Stimulated activated CD8-positive, alpha-beta memory T cell treated with anti-CD3 and anti-CD28 coated beads, Interleukin-15, amount 100 ng/mL, for 1 hour (primary cell): ENCODE measurements at places on chromosomes 2 and 18.

- no peak for DNase-seq
Observed at GRCh38 chr2:105773568-105773967, 28.9 kb downstream of the NCK2 start.

DNA sequence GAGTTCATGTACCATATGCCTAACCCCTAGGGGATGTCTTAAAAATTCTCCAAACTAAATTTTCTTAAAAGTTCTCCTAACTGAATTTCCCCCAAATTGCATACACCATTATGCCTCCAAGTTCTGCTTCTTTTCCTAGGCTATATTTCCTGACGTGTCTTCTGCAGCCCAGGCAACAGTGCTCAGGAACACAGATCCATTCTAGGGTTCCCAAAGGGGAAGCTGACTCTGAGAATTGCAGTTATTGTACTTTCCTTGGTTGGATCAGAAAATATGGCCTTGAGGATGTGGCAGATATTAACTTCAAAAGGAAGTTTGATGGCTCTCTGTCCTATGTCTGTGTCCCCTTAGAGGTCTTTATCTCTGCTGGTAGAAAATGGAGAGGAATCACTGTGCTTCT is 124.3 kb downstream of the TMEM17 start:
- DNase-seq: no peak

DNA sequence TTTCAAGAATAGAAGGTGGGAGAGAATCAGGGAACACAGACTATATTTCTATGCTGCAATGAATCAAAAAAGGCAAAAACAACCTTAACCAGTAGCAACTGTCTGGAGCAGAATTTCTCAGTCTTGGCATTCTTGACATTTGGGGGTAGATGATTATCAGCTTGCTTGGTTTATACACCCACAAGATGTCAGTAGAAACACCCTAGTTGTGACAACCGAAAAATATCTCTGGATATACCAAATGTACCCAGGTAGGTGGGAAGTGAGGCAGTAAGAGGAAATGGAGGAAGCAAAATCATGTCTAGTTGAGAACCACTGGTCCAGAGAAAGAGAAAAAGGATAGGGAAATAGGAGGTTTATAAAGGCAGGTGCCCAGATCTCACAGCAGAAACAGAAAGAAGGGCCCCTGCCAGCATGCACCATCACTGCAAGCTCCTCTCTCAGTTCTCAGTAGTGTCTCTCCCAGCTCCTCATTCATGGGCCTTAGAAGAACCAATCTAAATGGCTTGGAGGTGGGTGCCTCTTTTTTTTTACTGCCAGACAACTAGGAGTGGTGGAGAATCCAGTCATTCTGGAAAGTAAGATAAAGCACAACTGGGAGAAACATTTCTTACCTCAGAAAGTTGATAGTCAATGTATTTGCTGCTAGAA is 50.4 kb downstream of the MBD2 start:
- DNase-seq: no peak

- no peak for DNase-seq
Observed at GRCh38 chr2:178076130-178076529, 3.6 kb upstream of the PDE11A start.

DNA sequence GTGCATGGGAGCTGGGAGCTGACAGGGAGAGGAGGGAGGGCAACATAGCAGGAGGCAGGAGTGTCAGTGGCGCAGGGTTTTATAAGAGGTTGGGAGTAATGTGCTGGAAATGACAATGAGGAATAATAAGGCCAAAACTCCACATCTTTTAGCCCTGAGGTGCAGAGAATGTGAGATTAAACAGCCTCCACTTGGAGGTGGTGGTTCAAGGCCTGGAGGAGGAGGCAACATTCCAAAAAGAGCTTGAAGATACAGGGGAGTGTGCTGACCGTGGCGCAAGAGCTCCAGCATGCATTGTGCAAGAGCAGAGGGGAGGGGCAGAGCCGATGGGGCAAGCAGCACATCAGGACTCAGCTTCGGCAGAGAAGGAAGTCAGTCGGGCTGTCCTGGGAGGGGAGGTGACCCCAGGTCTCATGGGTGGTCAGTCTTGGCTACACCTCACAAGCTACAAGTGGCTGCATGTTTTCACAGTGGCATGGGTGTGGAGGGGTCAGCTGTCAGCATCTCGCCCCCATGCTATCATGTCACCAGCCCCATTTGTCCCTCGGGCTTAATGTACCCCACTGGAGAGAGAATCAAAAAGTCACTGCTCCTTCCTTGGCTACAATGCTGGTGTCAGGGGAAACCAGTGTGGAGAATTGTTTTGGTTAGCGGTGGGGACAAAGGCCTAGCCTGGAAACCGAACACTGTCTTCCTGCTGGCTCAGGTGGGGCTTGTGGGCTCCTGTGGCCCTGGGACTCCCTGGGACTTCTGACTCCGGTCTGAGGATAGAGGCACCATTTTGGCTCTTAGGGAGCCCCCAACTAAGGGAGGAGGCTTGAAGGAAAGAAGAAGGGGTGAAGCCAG is 208.0 kb downstream of the ZFP36L2 start:
- no peak for DNase-seq

- no peak for DNase-seq
Observed at GRCh38 chr2:220786216-220786615, 785.9 kb downstream of the EPHA4 start.

DNA sequence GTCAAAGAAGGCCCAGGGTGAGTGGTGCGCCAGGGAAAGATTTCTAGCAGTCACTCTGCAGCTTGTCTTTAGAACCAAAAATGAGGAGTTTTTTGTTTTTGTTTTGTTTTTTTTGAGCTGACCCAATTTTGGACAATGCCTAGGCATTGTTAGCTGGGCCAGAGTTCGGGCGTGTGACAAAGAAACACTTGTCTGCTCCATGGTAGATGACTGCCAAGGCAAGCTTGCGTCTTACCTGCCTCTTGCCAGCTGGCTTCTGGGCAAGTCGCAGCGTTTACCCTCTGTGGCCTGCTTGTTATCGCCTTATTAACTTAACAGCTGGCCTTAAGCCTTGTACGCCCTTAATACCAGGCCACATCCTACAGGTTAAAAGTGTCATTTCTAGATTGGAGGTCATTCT is 114.3 kb downstream of the GALNT1 start:
- no peak for DNase-seq

- no peak for DNase-seq
Observed at GRCh38 chr18:2032036-2032435, 539.3 kb downstream of the METTL4 start.

- no peak for DNase-seq
Observed at GRCh38 chr2:111691164-111691875, 192.7 kb downstream of the ANAPC1 start.

GRCh38 chr2:188399159-188399558 is 107.5 kb downstream of the GULP1 start:
- DNase-seq: no peak

DNA sequence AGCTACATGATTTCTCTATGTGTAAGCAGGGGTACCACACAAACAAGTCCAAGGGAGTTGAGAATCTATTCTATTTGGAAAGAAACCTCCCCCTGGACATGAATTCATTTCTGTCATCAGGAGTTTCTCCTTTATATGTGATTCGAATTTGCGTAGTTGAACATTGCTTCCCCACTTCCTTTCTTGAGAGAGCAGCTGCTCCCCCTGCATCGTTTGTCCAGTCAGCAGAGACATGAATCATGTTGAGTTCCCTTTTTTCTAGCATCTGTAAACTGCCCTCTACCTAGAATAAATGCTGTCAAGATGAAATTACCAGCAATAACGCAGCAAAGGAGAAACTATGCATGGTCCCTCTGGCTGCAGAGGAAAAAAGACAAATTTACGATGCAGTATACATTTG is 73.8 kb downstream of the KIF5C start:
- DNase-seq: no peak

DNA sequence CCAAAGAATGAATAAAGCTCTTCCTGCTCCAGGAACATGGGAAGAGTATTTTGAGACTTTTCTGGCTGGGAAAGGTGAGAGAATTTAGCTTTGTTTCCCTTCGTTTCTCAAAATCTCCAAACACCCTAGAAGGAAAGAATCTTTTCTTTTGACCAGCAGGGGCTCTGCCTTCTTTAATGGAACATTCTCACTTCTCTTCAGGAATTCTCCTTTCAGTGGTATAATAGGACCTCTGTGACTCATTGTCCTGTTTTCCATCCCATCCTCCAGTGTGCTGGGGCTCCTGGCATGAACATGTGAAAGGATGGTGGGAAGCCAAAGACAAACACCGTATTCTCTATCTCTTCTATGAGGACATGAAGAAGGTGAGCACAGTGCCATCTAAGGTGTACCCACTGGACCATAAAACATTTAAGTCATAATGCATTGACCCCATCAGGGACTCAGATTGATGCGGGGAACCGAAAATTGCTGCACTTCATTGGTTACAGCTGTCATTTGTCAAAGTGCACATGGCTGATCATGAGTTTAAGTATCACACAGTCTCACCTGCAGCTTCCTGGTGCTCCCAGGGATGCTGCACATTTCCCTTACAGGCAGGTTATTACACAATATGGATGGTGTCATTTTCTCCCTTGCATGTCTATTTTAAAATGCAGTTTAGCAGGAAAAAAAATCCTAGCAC is 5.5 kb downstream of the SULT1C4 start:
- DNase-seq: no peak

GRCh38 chr2:21067125-21067524 is 23.3 kb upstream of the APOB start:
- no peak for DNase-seq

GRCh38 chr2:233430081-233430480 is 75.8 kb downstream of the DGKD start:
- no peak for DNase-seq

- DNase-seq: no peak
Observed at GRCh38 chr2:240704651-240705050, 13.0 kb downstream of the AQP12A start.

DNA sequence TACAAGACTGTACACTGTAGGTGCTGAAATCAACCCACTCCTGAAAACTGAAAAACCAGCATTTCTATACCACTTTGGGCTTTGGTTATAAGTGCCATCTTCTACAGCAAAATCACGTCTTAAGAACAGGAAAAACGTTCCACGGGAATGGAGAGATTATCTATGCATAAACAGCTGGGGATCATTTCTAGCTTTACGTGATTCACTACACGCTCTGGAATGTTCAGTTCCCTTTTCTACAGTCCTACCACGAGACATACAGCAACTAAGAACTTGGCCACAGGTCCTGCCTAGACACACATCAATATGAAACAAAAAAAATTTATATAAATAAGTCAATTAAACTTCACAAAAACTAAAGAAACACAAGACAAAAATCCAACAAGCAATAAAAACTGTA is 3.6 kb downstream of the CXCR4 start:
- DNase-seq: no peak

DNA sequence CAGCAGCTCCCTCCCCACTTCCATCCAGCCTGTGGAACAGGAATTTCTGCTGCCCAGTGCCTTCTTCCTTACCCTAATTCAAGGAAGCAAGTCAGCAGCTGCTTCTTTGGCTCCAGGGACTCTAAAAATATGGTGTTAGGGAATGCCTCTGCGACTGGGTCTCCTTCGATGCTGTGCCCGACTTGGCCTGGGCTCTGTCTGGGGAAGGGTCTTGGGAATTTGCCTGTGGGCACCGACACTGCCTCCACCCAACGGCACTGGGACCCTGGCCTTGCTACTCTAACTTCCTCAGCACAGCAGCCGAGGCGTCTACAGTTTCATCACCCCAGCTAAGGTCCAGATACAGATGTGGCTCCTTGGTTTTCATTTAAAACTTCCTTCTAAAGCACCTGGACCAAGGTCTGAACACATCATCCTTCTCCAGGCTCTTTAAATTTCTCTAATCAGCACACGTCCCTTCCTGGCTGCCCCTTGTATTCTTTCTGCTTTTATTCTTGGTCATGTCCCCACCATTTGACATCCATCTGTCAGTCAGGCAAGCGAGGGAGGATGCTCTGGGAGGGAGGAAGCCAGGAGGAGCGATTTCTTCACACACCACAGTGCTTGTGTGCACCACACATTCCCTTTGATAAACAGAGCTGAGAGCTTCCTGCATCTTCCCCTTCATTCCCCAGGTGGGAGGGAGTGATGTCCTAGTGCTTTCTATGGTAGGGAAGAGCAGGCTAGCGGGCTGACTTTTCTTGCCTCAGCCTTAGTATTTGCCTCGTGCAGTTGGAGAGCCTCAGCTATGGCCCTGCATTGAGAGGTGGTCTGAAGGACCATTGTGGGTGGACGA is 6.8 kb downstream of the LBH start:
- DNase-seq: no peak

- DNase-seq: no peak
Observed at GRCh38 chr2:115848192-115848591, 1405.8 kb downstream of the DPP10 start.

GRCh38 chr2:127092306-127092705 is 14.6 kb downstream of the BIN1 start:
- DNase-seq: no peak

DNA sequence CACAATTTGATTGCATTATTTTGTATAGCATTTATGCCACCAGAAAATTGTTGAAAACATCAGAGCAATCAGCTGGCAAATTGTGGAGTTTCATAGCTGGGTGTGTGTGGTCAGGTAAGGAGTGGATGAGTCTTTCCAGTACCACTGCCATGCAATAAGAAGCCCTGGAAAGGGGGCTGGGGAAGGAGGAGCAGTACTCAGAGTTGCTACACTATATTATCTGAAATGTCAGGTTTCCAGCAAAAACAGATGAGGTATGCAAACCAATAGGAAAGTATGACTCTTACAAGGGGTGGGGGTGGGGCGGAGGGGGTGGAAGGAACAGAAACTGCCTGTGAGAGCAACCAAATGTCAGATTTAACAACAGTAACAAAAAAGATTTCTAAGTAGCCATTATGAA is 112.2 kb downstream of the SOS1 start:
- no peak for DNase-seq

DNA sequence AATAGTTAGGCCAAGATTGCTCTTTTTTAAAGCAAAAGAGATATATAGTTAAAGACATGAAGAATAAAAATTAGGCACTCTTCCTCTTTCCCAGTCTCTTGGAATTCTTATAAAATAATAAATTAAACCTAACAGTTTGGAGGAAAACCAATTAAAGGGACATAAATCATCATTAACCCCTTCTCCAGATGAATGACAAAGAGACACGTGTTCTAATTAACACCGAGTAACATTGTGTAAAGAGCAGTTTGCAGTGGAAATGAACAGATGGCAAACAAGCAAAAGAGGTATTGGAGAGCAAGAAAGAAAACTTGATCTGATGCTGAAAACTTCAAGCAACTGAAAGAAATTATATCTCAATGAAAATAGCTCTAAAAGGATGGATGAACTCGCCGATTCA is 48.4 kb downstream of the BCL2 start:
- DNase-seq: no peak
